Activated CD4-positive, alpha-beta T cell treated with anti-CD3 and anti-CD28 coated beads, Interleukin-2, amount 50 U/mL, for 24 hours (primary cell): ENCODE measurements at places on chromosomes 7 and 10.

- no peak for DNase-seq
Measured at GRCh38 chr10:68837626-68838322, 10.4 kb downstream of the STOX1 start.

DNA sequence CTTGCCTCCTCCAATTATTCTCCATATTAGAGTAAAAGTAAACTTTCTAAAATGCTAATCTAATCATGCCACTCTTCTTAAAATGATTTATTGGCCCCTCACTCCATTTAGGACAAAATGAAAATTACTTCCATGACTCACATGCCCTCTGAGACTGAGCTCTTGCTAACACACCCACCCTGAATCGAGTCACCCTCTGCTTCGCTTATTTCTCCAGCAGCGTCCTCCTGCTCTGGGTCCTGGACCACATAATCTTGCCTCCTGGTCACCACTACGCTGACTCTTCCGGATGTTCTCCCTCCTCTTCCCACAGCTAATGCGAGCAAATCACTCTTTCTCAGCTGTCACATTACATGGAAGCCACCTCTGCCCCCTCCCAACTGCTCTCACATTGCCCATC lies 384.0 kb upstream of the FZD8 start:
- DNase-seq, result no peak

GRCh38 chr10:100204370-100204769 lies 18.5 kb upstream of the ERLIN1 start:
- no peak for DNase-seq

DNA sequence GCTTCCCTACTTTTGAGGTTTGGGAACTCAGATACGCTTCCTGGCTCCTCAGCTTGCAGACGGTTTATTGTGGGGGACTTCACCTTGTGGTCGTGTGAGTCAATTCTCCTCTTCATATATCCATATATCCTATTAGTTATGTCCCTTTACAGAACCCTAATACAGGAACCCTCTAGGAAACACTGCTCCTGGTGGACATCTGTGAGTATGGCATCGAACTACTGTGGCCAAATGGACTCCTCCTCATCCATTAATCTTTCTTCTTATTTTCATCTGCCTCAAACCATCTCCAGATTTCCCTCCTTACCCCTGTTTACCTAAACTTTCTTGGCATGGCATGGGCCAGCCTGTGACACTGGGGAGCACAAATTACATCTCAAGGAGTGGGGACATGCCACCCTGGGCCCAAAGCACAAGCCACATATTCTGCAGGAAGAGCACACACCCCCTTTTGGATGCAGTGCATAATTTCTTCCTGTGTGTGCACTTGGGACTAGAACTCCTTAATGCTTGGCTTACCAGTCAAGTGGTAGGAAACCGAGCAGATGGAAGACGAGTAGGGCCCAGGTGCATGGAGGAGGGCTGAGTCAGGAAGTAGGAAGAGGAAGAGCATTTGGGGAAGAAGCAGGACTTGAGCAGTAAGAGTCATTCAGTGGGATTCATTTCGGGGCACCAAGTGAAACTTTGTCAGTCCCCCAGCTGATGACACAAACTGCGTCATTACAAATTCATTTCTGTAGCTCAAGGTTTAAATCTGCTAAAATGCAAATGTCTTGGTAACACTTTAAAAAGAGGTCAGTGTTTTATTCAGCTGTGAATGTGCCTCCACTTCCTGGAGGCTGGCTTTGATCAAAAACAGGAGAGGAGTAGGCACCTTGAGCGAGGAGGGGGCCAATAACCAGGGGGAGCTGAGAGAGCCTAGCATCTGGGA lies 80.8 kb upstream of the PLXNA4 start:
- DNase-seq, result no peak

DNA sequence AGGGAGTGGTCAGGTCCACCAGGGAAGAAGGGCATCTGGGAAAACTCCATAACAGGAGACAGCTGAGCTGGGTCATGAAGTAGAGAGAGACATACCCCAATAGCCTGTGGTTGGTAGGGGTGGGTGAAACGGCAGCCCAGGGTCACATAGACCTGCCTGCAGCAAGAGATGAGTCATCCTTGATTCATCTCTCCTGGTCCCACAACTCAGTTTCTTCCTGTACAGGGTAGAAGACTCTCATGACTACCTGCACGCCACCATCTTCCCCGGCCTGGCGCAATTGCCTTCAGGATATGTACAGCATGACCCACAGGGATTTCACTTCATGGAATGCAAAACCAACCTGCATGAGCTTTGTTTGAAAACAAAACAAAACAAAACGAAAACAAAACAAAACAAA lies 45.1 kb upstream of the ADAM12 start:
- no peak for DNase-seq

- DNase-seq, result no peak
Measured at GRCh38 chr10:66940965-66941364, 15.1 kb downstream of the LRRTM3 start.

GRCh38 chr10:11110539-11110938 lies 92.9 kb downstream of the CELF2 start:
- no peak for DNase-seq

DNA sequence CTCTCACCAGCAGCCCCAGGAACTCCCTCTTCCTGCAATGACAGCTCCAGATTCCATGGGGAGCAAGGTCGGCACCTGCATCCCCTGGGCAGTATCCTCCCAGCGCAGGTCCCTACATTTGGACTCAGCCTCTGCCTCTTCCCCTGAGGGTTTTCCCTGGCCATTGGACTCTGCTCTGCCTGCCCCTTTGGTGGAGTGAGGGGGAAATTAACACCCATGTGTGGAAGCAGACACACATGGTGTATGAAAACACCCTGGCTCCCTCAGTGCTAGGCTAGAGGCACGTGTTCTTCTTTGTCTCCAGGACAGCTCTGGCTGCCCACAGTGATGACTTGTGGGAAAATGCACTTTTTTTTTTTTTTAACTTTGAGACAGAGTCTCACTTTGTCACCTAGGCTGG lies 8.4 kb downstream of the PRF1 start:
- DNase-seq, result no peak

DNA sequence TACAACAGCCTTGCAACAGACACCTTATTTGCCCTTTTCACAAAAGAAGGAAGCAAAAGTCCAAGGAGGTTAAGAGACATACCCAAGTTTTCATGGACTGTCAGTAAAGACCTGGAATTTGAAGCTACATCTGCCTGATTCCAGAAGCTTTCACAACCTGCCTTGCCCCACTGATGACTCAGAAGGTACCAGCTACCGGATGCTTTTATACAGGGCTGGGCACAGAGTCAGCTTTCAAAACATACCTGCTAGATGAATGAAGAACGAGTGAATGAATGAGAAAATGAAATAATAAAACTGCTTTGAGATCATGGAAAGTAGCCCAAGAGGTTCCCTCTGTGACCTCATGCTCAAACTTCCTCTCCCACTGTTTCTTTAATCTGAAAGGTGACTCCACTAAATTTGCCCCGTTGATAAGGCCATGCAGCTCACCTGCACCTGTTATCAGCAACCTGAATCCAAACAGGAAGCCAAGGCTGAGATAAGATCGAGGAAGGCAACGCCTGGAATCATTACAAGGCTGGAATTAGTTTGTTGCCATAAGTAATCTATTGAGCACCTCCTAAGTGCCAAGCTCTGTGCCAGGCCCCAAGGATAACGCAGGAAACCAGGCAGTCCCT lies 151.5 kb downstream of the WDR11 start:
- no peak for DNase-seq

DNA sequence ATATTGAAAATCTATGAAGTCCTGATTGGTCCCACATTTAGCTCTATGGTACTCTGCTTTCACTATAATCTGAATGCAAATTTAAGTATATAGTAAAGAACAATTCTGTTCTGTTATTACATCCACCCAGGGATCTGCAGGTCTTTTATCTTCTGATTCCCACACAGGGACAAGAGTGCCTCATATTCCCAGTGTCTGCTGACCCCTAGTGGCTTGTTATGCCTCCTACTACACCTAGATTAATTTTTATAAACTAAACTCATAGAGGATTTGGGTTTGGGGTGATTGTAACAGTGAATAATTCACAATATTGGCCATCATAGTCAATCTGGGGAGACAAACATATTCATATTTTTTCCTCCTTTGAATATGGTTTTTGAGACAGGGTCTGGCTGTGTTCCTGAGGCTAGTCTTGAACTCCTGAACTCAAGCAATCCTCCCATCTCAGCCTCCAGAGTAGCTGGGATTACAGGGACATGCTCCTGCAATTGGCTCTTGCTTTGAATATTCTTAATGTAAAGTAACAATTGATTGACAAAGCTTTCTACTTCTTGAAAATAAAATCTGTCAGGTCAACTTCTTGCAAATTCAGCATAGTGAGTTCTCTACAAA lies 282.1 kb downstream of the KCND2 start:
- no peak for DNase-seq

DNA sequence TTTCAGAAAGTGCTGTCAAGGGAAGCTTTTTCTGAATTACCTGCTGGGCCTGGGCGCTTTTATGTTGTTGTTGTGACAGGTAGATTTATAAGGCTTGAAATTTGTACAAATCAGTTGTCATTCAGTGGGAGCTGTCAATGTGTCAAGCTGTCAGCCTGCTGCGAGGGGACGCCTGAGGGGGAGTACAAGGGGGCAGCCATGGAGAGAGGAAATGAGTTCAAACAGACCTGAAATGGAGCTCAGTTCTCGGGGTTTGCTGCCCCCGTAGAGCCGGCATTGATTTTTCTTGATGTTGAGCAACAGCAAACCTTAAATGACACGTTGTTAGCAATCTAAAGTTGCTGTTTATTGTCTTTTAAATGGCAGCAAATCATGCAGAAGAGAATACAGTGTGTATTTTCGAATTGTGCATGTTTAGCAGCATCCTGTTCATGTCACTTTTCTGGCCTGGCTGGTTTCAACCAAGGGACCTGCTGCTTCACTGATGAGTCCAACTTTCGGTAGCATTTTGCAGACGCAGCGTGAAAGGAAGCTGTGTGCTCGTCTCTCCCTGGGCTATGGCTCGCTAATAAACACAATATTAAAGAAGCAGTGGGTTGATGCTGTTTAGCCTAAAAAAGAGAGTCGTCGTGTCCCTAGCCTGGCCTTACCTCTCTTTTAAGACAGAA lies 166.5 kb downstream of the LRMDA start:
- no peak for DNase-seq

DNA sequence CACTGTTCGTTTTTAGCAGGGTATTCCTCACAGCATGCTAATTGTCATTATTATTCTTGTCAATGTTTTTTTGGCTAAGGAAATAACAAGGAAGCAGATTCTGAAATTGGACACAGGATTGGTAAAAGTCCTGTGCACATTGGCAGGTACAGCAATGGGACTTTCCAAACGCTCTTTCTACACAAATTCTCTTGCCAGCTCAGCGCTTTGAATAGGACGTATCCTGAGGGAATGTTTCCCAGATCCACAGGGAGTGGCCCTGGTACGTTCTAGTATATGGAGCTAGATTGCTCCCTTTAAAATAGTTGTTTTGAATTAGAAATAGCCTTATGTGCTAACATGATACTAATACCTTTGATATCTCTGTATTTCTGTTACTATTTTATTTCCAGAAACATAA lies 82.8 kb upstream of the GRB10 start:
- DNase-seq, result no peak

DNA sequence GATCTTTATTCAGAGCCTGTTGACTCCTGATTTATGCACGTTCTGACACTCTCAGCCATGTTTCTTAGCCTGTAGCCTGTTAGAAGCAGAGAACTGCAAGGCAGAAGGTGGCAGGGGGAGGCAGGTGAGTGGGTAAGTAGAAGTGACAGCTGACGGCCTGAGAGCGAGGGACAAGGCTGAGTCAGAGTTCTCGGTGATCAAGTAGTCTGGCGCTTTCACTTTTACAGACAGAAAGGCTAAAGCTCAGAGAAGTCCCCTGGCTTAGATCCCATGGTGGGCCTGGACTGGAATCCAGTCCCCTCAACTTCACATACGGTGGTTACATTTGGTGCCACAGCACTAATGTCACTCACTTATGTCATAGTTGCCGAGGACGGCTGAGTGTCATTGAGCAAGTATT lies 139.0 kb downstream of the TACC2 start:
- DNase-seq, result no peak

DNA sequence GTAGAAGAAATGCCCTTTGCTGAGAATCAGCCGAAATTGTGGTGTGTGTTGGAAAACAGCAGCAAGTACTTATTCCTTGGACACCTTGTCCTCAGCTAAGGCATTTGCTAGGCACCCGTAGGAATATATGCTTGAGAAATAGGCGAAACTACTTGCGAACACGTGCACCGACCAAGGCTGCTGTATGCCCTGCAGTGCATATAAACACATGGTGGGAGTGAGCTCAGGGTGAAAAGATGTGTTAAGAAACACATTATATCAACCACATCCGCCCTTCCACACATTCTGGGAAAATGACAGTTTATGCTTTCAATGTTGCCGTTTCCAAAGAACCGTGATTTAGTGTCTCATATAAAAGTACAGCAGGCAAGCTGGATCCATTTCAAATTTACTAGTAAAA lies 199.2 kb downstream of the JCAD start:
- DNase-seq, result no peak

GRCh38 chr10:6164271-6165095 lies 38.2 kb upstream of the PFKFB3 start:
- peak; percentile 13 for DNase-seq

- DNase-seq, result no peak
Measured at GRCh38 chr7:149046416-149046815, 18.1 kb upstream of the PDIA4 start.

DNA sequence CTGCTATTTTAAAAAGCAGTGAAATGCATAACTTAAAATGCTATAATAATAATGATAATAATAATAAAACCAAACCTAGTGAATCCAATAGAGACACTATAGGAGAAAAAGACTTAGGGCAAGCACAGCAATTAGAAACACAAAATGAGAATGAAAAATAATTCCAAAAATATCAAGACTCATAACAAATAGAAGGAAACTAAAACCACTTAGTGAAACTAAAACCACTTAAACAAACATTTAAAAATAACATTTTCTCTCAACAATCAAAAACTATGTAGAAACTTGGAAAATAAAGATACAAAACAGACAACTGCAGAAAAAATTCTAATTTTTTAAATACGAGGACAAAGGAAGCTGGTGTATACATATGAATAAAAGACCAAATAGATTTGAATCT lies 655.2 kb upstream of the NRG3 start:
- no peak for DNase-seq

GRCh38 chr7:49403844-49404243 lies 369.6 kb upstream of the VWC2 start:
- no peak for DNase-seq

- no peak for DNase-seq
Measured at GRCh38 chr7:36128448-36129047, 24.5 kb upstream of the EEPD1 start.

- no peak for DNase-seq
Measured at GRCh38 chr7:107879400-107880035, 11.5 kb upstream of the DLD start.

DNA sequence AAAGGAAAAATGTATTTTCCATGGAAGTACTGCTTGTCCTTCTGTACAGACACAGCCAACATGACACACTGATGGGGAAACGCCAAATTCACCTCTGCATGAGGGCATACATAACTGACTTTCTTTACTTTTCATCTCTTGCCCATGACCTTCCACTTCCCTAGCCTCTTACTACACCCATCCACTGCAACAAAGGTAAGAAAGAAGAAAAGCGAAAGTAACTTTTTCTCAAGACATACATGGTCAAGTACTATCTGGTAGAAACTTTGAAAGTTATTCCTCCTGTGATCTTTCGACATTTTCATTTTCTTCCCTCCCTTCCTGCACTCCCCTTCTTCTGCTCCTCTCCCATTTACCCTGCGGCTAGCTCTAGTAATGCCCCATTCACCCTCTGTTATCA lies 130.8 kb downstream of the USP6NL start:
- DNase-seq, result no peak
